ENCODE measurements at places on chromosomes 11 and 22. TPM values are rescaled to one million over a fixed set of nuclear protein-coding genes. Genes with fewer than 3 reads are reported as not detected.

The OLFML1 gene
- total RNA-seq = 14.9 TPM

The C11orf16 gene
- total RNA-seq = not detected

The OR52E8 gene
- not detected for total RNA-seq

The MS4A6E gene
- total RNA-seq = not detected

The FJX1 gene
- 5.2 TPM for total RNA-seq

The SAA1 gene
- not detected for total RNA-seq

The CHRM1 gene
- not detected for total RNA-seq

The ESAM gene
- total RNA-seq = 9.8 TPM

The CCDC15 gene
- 0.43 TPM for total RNA-seq

The STARD10 gene
- 125 TPM for total RNA-seq

The FXYD2 gene
- 7.0 TPM for total RNA-seq

The MUC5AC gene
- 266 TPM for total RNA-seq

The GAB4 gene
- total RNA-seq = not detected

The DRAP1 gene
- 13.3 TPM for total RNA-seq

The TEX54 gene
- total RNA-seq = not detected

The LIF gene
- not detected for total RNA-seq

The DDTL gene
- not detected for total RNA-seq

The LARGE2 gene
- 7.6 TPM for total RNA-seq

The OR5B12 gene
- total RNA-seq = not detected

The CUL5 gene
- total RNA-seq = 71.6 TPM

The SHANK2 gene
- 78.7 TPM for total RNA-seq

The HTR3A gene
- 1.7 TPM for total RNA-seq

The TMEM218 gene
- 8.0 TPM for total RNA-seq

The METTL15 gene
- 17.4 TPM for total RNA-seq

The MAPK11 gene
- not detected for total RNA-seq

The OAF gene
- 110 TPM for total RNA-seq

The CBLIF gene
- 2,010 TPM for total RNA-seq

The KLHDC7B gene
- not detected for total RNA-seq

The NTM gene
- not detected for total RNA-seq

Data from stomach (tissue), 19 donors.